ENCODE measurements at places on chromosomes 6 and 20. TPM values are rescaled to one million over a fixed set of nuclear protein-coding genes. Genes with fewer than 3 reads are reported as not detected.
A peak's percentile ranks its signal among the peaks of the same experiment; 100 is the strongest.

Gene CYP24A1
- 0.81 TPM for total RNA-seq

DNA sequence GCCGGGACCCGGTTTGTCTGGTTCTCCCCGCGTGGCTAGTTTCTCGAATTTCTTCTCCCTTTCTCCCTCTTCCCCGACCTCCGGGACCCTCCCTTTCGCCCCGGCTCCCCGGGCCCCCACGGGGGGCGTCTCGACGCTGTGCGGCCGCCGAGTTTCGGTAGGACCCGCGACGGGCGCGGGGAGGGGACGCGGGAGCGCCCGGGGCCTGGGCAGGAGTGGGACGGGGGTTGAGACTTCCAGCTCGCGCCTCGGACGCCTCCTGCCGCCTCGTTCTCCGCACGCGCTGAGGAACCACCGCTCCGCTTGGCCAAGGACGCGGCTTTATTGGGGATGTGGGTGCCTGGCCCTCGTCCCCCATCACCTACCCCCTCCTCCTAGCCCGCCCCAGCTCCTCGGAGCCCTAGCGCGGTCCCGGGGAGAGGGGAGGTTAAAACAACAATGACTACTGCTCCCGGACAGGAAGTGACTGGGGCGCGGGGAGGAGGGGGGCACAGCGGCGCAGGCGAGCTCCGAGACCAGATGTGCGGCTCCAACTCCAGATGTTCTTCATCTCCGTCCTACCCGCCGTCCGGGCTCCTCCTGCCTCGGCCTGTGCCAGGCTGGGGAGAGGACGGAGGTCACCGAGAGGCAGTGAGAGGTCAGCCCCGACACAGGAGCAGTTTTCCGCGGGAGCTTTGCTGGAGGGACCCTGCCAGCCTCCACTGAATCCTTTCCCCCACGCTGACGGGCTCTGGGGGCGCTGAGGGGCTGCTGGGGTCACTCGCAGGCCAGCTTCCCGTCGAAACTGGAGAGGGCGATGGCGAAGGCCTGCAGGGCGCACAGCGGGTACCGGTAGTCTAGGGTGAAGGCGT is 917 bp upstream of the TEAD3 start:
- H3K4me1 ChIP-seq = peaks cover 29% of the 10 kb centered on the region
- no peak for DNase-seq
- H3K27ac ChIP-seq = peak overlapping the region; percentile 35
- H3K4me3 ChIP-seq = peak overlapping the region; percentile 69
- no peaks in the 10 kb centered on the region for H3K36me3 ChIP-seq

DNA sequence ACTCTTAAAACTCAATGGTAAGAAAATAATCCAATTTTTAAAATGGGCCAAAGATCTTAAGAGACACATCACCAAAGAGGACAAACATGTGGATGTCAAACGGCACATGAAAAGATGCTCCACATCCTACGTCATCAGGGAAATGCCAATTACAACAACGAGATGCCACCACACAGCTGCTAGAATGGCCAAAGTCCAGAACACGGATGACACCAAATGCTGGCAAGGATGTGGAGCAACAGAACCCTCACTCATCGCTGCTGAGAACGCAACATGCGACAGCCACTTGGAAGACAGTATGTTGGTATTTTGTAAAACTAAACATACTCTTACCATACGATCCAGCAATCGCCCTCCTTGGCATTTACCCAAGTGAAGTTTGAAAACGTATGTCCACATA is 132.8 kb upstream of the CDH4 start:
- H3K27ac ChIP-seq = no peak overlapping the region
- no peaks in the 10 kb centered on the region for H3K36me3 ChIP-seq
- H3K4me1 ChIP-seq = no peaks in the 10 kb centered on the region

DNA sequence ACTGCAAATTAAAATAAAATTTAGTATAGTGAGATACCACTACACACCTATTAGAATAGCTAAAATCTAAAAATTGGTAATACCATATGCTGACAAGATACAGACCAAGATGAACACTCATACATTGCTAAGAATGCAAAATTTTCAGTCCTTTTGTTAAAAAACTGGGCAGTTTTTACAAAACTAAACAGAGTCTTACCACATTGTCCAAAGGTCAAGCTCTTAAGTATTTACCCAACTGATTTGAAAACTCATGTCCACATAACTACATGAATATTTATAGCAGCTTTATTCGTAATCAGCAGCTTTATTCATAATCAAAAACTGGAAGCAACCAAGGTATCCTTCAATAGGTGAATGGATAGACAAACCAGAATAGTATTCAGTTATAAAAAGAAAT is 10.0 kb downstream of the POLR3F start:
- H3K27me3 ChIP-seq = no peaks in the 10 kb centered on the region
- H3K36me3 ChIP-seq = peaks cover 54% of the 10 kb centered on the region
- H3K27ac ChIP-seq = no peak overlapping the region
- H3K4me1 ChIP-seq = no peaks in the 10 kb centered on the region
- no peak for DNase-seq

DNA sequence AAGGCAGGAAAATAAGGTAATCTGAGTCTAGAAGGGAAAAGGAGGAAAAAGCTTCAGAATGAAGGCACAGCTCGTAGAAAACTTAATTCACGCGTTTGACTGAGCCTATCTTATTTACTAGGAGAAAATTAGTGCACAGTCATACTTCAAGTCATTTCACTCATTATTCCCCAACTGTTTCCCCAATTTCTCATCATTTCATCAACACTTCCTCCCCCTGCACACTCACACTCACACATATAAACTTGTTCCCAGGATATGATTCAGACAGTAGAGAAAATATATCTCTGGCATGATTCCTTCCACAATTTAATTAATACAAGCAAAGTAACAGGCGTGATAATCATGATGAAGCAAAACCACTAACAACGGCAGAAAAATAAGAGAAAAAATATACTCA is 94.5 kb upstream of the F13A1 start:
- no peak overlapping the region for H3K4me3 ChIP-seq
- no peak for DNase-seq
- peaks cover 38% of the 10 kb centered on the region for H3K27me3 ChIP-seq
- no peaks in the 10 kb centered on the region for H3K36me3 ChIP-seq
- H3K4me1 ChIP-seq = no peaks in the 10 kb centered on the region

- no peaks in the 10 kb centered on the region for H3K27me3 ChIP-seq
- H3K4me1 ChIP-seq = no peaks in the 10 kb centered on the region
- no peak overlapping the region for H3K4me3 ChIP-seq
- DNase-seq = no peak
Observed at GRCh38 chr6:134474955-134475354, 157.0 kb upstream of the SGK1 start.

DNA sequence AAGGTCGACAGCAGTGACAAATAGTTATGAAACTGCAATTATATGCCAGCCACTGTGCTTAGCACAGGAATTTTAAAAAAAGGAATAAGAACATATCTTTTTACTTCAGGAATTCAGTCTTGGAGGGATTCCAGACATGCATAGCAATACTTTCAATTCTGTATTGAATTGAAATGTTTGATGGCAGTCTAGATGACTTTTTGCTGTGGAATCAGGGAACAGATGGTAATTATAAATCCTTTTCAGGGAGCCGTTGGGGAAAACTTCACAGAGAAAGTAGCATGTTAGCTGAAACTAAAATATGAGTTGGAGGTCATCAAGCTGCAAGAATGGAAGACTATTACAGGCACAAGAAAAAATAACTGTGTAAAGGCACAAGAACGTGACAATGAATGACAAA is 74.8 kb downstream of the IMPG1 start:
- no peaks in the 10 kb centered on the region for H3K4me1 ChIP-seq
- H3K36me3 ChIP-seq = no peaks in the 10 kb centered on the region
- no peaks in the 10 kb centered on the region for H3K27me3 ChIP-seq

DNA sequence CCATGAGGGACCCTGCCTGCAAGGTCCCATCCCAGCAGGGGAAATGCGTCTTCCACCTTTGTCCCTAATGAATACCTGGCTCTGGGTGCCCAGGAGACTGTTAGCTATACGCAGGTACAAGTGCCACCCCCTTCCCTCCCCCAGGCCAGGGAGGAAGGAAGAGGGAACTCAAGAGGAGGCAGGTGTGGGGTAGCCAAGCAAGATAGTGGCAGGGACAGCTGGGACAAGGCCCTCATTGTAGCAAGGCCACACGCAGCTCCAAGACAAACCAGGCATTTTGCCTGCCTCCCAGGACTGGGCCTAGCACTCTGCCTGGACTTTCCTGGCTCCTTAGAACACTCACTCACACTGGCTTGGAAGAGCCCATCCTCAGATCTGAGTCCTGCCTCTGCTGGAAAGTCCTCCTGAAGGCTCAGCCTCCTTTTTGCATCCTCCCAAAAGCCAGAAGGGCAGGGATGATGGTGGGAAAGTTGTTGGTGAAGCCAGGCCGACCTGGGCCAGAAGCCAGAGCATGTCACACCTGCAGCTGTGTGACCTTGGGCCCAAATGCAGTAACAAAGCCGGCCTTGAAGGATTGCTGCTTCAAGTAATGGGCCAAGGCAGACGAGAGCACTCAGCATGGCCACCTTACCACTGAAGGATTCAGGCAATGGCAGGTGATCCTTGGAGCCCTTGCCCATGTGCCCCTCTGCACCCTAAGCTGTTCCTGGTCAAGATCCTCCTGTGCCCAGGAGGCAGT is 27.7 kb downstream of the SNPH start:
- no peaks in the 10 kb centered on the region for H3K4me1 ChIP-seq
- no peak for DNase-seq
- no peaks in the 10 kb centered on the region for H3K27me3 ChIP-seq
- H3K4me3 ChIP-seq = no peak overlapping the region
- H3K27ac ChIP-seq = no peak overlapping the region

Measured in PC-3 (cell line).